ENCODE measurements at places on chromosomes 3 and 15.

- DNase-seq, result no peak
Observed at GRCh38 chr15:40106203-40107161, 2.2 kb downstream of the BMF start.

GRCh38 chr3:150703299-150703755 is 393 bp downstream of the ERICH6 start:
- no peak for DNase-seq

DNA sequence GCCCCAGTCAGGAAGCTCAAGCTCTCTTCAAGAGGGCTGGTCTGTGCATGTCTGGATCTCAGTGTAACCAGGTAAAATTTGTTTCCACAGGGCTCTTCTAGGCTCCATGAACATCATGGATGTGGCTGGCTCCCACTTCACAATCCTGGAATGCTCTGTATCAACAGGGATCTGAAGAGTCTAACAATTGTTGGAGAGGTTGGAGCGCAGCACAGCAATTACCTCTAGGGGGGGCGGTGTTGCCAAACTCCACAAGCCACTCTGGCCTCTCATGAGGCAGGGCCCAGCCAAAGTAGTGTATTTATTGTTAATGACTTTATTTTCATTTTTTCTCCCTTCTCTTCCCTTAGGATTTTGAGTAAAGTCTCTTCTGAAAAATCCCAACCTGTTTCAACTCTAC is 6.1 kb upstream of the EIF2B5 start:
- no peak for DNase-seq

DNA sequence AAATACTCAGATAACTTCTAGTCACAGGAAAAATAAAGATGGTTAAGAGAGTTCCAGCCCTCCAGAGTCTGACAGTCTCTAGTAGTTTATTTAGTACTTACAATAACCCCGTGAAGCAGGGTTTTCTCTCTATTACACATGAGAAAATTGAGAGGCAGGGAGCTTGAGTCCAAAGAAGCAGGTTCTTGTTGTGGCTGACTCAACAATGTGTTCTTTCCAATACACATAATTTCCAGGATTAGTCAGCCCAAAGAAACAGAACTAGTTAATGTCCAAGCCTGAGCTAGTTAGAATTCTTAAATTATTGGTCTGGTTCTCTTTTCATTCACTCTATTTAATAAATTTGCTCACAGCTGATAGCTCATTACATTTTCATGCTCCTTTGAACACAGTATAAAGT is 49.9 kb downstream of the ALDH1A2 start:
- no peak for DNase-seq

GRCh38 chr3:60598671-60599070 is 652.6 kb downstream of the FHIT start:
- DNase-seq, result no peak

GRCh38 chr15:90316139-90316538 is 35.9 kb upstream of the ZNF774 start:
- no peak for DNase-seq

DNA sequence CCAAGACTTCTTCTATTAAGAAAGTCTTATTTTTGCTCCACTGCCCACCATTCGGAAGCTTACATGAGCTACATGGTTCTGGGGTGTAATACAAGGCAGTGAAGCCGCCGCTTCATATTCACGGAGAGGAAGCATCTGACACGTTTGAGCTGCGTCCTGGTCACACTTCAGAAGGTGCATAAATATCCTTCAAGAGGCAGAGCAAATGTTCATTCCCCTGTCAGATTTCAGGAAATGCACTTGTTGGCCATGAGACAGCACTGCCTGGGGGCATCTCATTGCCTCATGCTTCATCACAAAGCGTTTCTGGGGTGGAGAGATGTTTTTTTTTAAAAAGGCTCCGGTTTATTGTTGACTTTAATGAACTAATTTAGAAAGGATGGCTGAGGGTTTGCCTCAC is 119.9 kb downstream of the CADPS start:
- DNase-seq, result no peak

- DNase-seq, result no peak
Observed at GRCh38 chr3:169387751-169388696, 275.5 kb downstream of the MECOM start.

DNA sequence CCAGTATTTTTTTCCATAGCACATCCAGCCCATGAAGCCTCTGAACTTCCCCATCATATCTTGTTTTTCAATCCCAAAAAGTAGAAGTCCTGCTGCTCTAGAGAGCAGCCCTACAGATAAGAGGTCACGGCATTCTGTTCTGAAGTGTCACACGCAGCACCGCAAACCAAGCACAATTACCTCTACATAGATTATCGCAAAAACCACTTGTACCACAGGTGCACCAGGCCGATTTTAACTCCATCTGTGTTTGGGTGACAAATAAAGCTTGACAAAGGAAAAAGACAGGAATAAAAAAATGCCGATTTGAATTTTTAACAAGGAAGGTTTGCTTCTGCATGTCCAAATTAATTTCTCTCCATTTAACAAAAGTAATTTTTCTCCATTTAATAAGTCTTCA is 113.7 kb downstream of the MYO5A start:
- DNase-seq, result no peak

- DNase-seq, result no peak
Observed at GRCh38 chr3:134367869-134368750, 6.1 kb downstream of the AMOTL2 start.

DNA sequence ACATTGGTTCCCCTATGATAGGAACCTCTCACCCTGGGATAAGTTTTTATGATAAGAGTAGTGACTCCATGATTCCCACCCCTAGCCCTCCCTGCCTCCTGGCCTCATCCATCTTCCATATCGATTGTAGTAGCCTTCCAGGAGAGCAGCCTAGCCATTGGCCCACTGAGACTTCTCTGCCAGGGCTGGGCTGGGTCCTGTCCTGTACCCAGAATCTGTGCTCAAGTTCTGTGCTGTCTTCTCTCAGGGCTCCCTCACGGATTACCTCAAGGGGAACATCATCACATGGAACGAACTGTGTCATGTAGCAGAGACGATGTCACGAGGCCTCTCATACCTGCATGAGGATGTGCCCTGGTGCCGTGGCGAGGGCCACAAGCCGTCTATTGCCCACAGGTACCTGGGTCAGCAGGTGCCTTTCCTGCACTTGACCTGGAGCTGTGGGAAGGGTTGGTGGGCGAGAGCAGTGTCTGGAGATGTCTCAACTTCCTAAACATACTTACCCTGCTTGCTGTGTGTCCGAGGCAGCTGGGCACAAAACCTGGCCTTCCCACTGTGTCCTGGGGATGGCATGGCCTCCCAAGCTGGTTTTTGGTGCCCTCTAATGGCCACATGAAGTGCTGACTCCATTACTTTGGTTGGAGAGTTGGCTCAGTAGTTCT is 16.6 kb upstream of the EXOG start:
- DNase-seq, result no peak

- no peak for DNase-seq
Observed at GRCh38 chr3:102510663-102511062, 75.8 kb downstream of the ZPLD1 start.

GRCh38 chr3:119357190-119357589 is 63.0 kb downstream of the ARHGAP31 start:
- no peak for DNase-seq

DNA sequence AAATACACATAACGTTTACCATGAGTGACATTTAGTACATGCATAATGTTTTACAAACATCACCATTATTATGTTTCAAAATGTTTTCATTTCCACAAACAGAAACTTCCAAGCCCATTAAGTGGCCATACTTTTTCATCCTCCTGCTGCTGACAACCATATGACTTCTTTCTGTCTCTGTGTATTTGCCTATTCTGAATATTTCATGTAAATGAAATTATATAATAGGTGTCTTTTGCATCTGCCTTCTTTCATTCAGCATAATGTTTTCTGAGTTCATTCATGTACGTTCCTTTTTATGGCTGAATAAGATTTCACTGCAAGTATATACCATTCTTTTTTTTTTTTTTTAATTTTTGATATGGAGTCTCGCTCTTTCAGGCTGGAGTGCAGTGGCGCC is 209.0 kb downstream of the DOCK3 start:
- no peak for DNase-seq

DNA sequence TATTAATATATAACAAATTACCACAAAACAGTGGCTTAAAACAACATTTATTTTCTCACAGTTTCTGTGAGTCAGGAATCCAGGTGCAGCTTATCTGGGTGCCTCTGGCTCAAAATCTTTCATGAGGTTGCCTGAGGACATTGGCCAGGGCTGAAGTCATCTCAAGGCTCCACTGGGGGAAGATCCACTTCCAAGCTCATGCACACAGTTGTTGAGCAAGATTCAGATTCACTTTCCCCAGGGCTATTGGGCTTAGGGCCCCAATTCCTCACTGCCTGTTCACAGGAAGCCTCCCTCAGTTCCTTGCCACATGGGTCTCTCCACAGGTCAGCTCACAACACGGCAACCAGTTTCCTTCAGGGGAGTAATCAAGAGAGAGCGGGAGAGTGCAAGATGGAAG is 35.0 kb downstream of the RFTN1 start:
- DNase-seq, result no peak

GRCh38 chr3:4426782-4427344 is 40.2 kb downstream of the SUMF1 start:
- DNase-seq, result no peak

GRCh38 chr3:102192575-102192974 is 242.2 kb upstream of the ZPLD1 start:
- no peak for DNase-seq

DNA sequence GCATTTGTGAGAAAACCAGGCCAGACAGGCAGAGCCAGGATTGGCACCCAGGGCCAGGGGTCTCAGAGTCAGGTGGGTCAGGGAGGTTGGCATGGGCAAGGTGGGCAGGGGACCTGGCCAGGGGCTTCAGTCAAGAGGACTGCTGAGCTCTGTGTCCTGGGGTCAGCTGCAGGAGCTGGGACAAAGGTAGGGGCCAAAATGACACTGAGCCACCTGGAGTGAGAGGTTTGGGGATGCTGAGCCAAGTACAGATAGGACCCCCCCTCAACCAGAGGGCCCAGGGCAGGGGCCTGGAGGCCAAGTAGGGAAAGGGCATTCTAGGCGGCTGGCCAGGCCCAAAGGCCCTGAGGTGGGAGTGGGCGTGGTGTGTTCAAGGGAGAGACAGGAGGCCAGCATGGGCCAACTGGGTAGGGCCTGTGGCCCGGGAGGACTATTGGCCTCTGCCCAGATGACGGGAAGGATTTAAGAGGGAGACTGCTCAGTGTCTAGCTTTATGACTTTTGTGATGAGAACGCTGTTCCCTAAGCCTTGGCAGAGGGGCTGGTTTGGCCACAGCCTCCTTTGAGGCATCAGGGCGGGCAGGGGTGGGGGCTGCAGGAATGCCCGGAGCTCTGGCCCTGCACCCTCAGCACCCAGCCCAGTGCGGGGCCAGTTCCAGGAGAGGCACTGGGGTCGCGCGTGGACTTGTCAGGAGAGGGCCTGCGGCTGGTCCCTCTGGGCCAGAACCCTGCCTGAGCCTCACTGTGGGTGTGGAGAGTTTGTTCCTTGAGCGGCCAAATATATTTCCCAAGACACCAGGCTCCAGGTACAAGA is 3.1 kb downstream of the CFAP100 start:
- DNase-seq, result no peak

DNA sequence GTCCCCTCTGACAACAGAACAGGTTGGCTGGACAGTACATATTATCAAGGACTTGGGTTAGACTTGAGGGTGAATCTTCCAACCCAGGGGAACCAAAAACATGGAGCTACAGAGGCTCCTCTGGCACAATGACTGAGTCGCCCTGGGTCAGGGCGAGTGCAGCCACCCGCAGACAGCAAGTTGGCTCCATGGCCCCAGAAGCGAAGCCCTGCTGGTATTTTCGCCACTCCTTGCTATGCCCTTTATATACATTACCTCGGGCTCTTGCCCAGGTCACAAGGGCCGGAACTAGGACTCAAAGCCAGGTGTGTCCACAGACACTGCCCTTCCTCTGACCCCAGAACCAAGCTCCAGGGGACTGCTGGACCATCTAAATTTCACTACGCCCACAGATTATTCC is 64.6 kb downstream of the ADCY5 start:
- DNase-seq, result no peak

DNA sequence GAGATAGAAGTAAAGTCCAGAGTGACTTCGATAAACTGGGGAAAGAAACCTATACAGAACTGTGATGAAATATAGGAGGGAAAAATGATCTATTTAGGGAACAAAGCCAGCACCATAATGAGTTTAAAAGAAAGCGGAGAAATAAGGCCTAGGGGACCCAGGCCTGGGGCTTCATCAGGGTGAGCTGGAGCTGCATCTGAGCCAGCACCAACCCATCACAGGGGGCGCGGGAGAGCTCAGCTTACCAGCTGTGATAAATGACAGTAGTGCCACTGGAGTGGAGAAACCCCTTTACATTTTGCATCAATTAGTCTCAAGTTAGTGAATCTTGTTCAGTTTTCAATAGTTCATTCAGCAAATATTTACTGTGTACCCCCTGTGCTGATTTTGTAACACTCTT is 21.3 kb downstream of the PODXL2 start:
- no peak for DNase-seq

- no peak for DNase-seq
Observed at GRCh38 chr3:115676336-115676735, 53.0 kb downstream of the GAP43 start.

DNA sequence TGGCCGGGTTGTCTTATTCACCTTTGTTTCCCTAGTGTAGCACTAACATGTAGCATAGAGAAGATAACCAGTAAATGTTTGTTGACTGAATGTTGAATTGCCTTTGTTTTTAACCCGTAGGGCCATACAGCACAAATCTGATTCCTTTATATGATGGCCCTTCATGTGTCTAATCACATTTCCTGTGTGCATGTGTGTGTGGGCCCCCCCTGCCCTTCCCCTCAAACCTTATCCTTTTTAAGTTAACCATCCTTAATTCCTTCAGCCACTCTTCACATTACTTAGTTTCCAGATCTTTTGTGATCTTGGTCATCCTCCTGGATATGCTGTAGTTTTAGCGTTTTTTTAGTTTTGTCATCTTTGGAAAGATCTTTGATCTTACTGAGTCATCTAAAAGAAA is 4.2 kb downstream of the NEO1 start:
- DNase-seq, result no peak

DNA sequence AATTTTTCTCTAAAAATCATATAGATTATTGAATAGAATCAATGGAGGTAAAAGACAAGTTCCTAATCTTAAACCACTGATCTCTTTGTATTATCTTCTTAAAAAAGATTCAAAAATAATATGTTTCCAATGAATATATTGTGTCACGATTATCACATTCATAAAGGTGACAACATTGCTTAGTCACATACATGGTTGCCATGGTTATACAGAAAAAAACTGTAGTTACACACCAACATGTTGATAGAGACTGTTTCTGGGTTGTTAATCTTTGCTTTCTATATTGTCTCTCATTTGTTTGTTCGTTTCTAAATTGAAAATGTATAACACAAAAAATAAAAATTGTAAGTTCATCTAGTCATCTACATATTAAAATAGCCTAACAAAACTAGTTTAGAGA is 376.0 kb upstream of the ALCAM start:
- no peak for DNase-seq

DNA sequence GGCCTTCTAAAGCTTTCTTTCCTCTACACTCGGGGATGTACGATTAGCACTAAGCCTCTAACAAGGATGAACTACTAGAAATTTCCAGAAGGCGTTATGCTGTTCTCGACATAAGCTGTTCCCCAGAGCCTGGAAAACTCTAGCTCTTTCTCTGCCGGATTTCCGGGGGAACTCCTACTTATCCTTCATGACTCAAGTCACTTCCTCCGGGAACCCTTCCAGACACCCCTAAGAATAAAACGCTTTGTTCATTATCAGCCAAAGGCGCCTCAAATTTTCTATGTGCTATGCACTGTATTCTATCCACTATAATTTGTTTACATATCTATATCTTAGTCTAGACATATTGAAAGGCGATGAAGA is 455 bp upstream of the SNAP23 start:
- no peak for DNase-seq

Measured in stimulated activated CD4-positive, alpha-beta T cell treated with anti-CD3 and anti-CD28 coated beads, Interleukin-1b, Interleukin-23, amount 100 ng/mL, for 24 hours (primary cell).